A549 treated with dexamethasone at 1 μM for 4 hours (cell line): ENCODE measurements at places on chromosomes 7 and 10. TPM values are rescaled to one million over a fixed set of nuclear protein-coding genes. Genes with fewer than 3 reads are reported as not detected.

Gene PRKAR2B
- total RNA-seq, result 2.4 to 2.8 TPM (median 2.7 TPM) in 5 replicates

Gene NODAL
- total RNA-seq, result 0.05 TPM in 1 of 5 replicates, not detected in the others

Gene ADGRA1
- total RNA-seq, result 0.24 to 0.44 TPM (median 0.34 TPM) in 5 replicates

Gene ELOVL3
- total RNA-seq, result 0.21 to 0.37 TPM (median 0.34 TPM) in 5 replicates

Gene KMT2C
- 6.1 to 10.8 TPM (median 9.1 TPM) in 5 replicates for total RNA-seq
